ENCODE measurements at places on chromosomes 7 and 10.

DNA sequence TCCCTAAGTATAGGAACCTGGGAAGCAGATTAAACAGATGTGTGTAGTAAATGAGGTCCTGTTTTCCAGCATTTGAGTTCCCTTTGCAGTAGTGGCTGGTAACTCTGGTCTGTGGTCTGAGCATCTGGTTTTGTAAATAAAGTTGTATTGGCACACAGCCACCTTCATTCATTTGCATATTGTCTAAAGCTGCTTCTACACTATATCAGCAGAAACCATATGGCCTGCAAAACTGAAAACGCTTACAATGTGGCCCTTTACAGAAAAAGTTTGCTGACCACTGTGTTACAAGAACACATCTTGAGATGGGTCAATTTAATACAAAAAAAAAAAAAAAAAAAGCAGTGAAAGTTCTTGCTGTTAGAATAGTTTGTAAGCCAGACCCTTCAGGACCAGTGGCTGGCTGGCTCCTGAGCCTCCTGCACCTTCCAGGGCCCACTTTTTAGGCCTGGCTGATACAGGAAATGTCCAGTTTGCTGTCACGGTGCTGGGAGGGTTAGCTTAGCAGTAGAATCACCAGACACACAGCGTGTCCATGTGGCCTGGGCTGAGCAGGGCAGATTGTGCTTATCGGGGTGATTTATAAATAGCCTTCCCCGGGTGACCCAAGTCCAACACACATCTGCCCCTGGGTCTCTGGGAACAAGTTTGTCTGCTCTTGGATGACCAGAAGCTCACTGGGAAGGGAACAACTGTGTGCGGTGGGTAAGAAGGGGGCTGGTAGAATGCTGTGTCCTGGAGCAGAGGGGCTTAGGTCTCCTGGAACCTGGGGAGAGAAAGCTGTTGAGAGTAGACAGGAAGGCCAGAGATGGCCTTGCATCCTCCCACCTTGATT is 1.4 kb downstream of the C10orf71 start:
- DNase-seq: no peak

- DNase-seq: no peak
Measured at GRCh38 chr10:84706875-84707274, 378.5 kb downstream of the CCSER2 start.

- no peak for DNase-seq
Measured at GRCh38 chr7:1120791-1121190, 32.9 kb downstream of the GPER1 start.

DNA sequence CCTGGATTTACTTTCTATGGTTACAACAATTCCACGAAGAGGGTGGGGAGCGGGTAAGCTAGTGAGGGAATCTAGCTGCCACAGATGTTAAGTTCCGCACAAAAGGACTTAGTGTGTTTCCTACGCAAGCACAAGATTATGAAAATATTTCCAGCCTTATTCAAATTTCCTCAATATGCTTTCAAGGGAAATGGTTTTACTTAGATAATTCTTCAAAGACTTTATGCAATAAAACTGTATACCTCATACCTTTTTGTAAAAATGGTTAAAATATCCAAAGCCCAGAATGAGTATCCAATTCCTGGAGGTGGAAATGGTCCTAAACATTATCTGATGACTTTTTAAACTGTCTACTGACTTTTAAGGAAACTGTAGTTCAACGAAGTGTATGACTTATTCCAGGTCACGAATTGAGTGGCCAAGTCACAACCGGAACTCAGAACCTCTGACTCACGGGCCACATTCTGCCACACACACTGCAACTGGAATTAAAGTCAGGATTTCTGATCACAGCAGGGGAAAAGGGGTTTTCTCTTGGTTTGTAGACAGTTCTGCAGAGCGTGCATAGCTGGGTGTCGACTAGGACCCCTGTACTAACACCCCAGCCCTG is 20.2 kb upstream of the INSIG1 start:
- DNase-seq: peak; percentile 39

- no peak for DNase-seq
Measured at GRCh38 chr10:48594803-48595538, 9.9 kb downstream of the ARHGAP22 start.

- no peak for DNase-seq
Measured at GRCh38 chr7:80918399-80918798, 452 bp downstream of the SEMA3C start.

DNA sequence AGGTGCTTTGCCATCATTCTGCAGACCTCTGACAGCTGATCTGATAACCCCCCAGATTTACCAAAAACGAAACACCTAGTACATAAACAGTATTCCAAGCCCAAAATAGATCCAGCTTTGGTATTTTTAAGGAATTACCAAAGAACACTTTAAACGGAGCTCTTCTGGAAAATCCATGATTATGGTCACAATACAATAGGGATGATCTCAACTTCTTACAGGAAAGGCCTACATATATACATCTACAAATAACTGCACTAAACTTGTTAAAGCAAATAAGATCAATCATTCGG is 69.7 kb downstream of the HTR7 start:
- no peak for DNase-seq

DNA sequence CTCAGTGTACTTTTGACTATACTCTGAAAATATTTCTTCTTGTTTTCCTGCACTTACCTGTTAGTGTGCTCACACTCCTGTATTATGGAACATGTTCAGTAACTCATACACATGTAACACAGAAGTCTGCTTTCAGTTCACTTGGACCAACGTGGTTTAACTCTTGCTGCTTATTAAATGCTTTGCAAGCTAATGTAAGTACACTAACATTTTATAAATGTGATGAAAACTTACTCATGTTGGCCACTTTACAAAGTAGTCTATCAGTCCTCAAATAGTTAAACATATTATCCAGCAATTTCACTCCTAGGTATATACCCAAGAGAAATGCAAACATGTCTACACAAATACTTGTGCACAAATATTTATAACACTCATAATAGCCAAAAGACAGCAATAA is 98.4 kb downstream of the UBE2H start:
- peak; percentile 21 for DNase-seq

GRCh38 chr7:54858008-54858692 is 99.1 kb upstream of the SEC61G start:
- DNase-seq: peak; percentile 23

GRCh38 chr7:93298671-93299070 is 66.5 kb downstream of the VPS50 start:
- peak; percentile 49 for DNase-seq

DNA sequence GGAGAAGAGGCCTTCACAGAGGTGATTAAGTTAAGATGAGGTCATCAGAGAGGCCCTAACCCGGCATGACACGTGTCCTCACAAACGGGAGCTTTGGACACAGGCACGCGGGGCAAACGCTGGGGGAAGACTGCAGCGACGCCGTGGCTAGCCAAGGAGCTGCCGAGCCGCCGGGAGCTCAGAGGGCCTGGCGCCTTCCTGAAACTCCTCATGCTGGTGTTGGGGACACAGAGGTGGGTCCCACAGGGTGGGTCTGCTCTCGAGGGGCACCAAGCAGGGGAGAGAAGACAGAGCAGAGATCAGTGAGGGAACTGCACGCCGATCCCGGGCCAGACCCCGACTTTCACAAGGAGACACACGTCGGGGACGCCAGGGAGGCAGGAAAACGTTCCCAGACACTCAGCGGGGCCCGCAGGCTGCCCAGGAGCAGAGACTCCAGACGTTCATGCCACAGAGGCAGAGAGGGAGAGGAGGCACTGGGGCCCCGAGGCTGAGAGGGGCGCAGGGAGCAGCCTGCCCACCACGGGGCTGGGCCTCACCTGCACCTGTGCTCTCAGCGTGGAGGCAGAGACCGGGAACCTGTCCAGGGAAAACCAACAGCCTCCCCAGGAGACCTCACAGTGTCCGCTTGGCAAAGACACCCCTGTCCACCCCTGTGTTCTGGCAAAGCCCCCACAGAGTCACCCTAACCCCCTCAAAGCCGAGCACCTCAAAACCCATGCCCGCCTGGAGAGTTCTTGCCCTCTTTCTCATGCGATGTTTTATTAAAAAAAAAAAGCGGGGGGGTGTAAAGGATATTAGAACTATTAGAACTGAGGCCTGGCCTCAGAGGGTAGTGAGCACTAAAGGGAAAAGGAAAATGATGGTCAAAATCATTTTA is 103.8 kb downstream of the PDGFA start:
- DNase-seq: no peak

DNA sequence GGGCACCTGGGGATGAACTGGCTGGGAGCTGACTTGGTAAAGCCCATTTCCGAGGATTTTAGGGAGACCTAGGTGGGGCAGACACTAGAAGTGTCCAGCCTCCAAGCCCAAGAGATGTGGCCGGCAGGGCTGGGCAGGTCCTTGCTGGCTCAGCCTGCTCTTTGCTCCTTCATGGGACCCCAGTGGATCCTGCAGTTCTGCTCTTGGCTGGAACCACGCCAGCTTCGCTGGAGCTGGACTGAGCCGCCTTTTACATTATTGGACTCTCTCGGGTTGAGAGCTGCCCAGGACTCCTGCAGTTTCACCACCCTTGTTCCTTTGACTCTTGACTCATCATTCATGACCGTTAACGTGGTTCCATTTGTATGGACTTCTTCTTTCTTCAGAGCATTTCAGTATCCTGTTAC is 5.7 kb downstream of the PPIF start:
- DNase-seq: no peak

- no peak for DNase-seq
Measured at GRCh38 chr7:21054427-21055112, 267.9 kb upstream of the SP8 start.

DNA sequence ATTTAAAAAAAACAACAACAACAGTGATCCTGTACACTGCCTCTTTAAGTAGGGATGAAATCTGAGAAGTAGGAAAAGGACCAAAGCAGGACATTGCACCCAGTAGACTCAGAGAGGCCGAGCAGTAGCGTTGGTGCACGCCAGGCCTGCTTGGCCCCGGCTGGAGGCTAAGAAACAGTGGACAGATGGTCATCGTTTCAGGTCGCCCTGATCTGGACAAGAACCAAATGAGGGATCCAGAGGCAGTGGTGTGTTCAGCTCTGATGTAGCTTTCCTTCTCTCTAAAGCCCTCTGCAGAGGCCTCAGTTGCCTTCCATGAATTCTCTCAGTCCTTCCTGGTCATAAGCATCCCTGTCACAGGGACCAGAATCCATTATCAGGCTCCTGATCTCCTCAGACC is 142.2 kb upstream of the CDCA7L start:
- DNase-seq: no peak

- peak; percentile 44 for DNase-seq
Measured at GRCh38 chr10:95181726-95182125, 12.3 kb upstream of the ACSM6 start.

Data from EH (cell line).